ENCODE measurements at places on chromosomes 6 and 20. TPM values are rescaled to one million over a fixed set of nuclear protein-coding genes. Genes with fewer than 3 reads are reported as not detected.

Gene RIMS1
- 0.35 TPM for polyA plus RNA-seq

Gene SLC22A7
- not detected for polyA plus RNA-seq

Gene HTR1E
- 0.09 TPM for polyA plus RNA-seq

Gene TBC1D22B
- polyA plus RNA-seq = 10.1 TPM

Gene LTA
- not detected for polyA plus RNA-seq

Gene BMP2
- 1.8 TPM for polyA plus RNA-seq

DNA sequence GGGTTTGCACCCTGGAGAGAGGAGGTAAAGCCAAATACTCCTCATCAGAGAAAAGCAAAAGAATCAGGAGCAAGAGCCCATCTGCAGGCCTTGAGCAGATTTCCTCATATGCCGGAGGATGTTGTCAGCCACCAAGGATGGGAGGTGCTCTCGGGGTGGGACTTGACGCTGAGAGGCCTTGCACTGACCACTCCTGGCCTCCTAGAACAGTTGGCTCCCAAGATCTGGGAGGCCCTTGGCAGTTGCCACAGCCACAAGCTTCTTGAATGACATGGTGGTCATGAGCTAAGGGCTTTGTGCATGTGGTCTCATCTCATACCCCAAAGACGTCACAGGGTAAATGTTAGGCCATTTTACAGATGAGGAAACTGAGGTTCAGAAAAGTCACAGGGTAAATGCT, 75.2 kb upstream of the PMEPA1 start:
- H3K27ac ChIP-seq = no peak overlapping the region
- H3K4me3 ChIP-seq = no peak overlapping the region
- no peak for DNase-seq

DNA sequence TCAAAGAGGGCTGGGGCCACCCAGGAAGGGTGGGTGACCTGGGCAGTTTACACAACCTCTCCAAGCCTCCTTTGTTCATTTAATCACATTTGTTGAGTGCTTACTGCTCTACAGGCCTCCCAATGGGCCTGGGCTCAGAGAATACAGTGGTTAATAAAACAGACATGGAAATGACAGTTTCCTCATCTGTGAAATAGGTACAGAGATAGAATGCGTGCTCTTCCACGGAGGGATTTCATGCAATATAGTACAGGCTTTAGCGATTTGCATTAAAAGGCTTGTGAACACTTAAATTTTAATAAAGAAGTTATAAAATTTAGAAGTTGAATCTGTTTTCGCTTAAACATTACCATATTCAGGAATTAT, 802 bp upstream of the FERMT1 start:
- no peaks in the 10 kb centered on the region for H3K36me3 ChIP-seq
- peak overlapping the region; percentile 62 for H3K4me3 ChIP-seq
- no peak for DNase-seq

DNA sequence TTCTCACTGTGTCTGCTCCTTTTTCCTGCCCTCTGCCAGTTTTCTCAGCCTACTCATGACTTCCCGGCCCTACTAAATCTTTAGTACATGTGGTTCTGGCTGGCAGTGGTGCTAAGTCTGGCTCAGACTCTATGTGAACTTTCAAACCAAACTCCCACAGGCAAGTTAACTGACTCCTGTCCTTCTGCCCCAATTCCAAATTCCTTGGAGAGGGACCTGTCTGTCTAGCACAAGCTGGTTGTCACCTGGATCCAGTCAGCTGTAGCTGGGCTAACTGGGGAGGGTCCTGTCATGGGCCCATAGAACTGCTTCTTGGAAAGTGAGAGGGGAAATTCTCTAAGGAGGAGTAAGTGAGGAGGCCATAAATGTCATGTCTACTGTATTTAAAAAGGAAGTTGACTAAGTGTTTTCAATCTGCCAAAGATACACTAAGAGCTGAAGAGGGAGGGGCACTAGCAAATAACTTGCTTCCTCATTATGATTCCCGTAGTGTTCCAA, 240.1 kb downstream of the KCNQ5 start:
- no peaks in the 10 kb centered on the region for H3K36me3 ChIP-seq
- H3K4me3 ChIP-seq = no peak overlapping the region
- no peak overlapping the region for H3K27ac ChIP-seq
- DNase-seq = no peak
- H3K27me3 ChIP-seq = no peaks in the 10 kb centered on the region

DNA sequence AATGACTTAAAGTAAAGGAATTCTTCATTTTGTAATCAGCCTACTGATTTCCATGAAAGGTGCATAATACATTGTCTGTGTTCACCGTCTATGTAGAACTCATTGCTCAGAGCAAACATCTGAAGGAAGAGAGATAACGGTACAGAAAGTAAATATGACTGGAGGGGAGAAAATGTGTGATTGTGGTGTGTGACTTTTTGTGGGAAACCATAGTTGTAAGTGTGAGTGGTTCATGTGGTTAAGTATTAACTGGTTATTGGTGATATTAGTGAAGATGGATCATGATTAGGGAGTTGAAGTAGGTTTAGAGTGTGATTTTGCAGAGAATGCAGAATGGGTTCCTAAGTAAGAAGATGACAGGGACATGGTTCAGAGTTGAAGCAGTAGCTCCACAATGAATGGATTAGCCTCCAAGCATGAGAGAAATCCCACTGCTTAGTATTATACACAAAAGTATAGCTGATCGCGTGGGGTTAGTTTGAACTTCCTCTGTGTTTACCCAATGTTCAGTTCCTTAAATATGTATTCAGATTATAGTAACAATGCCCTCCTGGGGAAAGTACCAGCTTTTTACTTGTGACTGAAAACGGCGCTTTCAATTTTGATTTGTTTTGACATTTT, 368.9 kb downstream of the UTRN start:
- no peak for DNase-seq
- H3K27ac ChIP-seq = no peak overlapping the region
- peaks cover 13% of the 10 kb centered on the region for H3K4me1 ChIP-seq
- H3K27me3 ChIP-seq = no peaks in the 10 kb centered on the region

GRCh38 chr6:34463849-34464248, 2.0 kb upstream of the PACSIN1 start:
- H3K27ac ChIP-seq = no peak overlapping the region
- no peaks in the 10 kb centered on the region for H3K36me3 ChIP-seq
- no peak overlapping the region for H3K4me3 ChIP-seq
- no peak for DNase-seq

GRCh38 chr20:31967830-31968249, at the start of gene XKR7:
TSS of gene XKR7 (plus strand) at chr20:31968151. CDS start at chr20:31968176, 25 bp downstream.
- H3K36me3 ChIP-seq = no peaks in the 10 kb centered on the region
- peaks cover 8% of the 10 kb centered on the region for H3K27me3 ChIP-seq
- H3K4me1 ChIP-seq = peaks cover 12% of the 10 kb centered on the region
- H3K27ac ChIP-seq = no peak within 1 kb of the TSS

GRCh38 chr6:25384967-25385366, 105.8 kb downstream of the CARMIL1 start:
- H3K36me3 ChIP-seq = no peaks in the 10 kb centered on the region
- no peaks in the 10 kb centered on the region for H3K4me1 ChIP-seq
- no peaks in the 10 kb centered on the region for H3K27me3 ChIP-seq
- no peak overlapping the region for H3K4me3 ChIP-seq
- no peak overlapping the region for H3K27ac ChIP-seq

GRCh38 chr6:89948876-89949275, 54.6 kb downstream of the GJA10 start:
- H3K36me3 ChIP-seq = no peaks in the 10 kb centered on the region
- H3K4me3 ChIP-seq = no peak overlapping the region
- H3K27me3 ChIP-seq = no peaks in the 10 kb centered on the region
- no peak overlapping the region for H3K27ac ChIP-seq
- H3K4me1 ChIP-seq = no peaks in the 10 kb centered on the region
